Testis (tissue), 5 donors: ENCODE measurements at places on chromosomes 1 and 21. TPM values are rescaled to one million over a fixed set of nuclear protein-coding genes. Genes with fewer than 3 reads are reported as not detected.

The ATP5IF1 gene
- 345 TPM for total RNA-seq

The STRIP1 gene
- total RNA-seq = 103 TPM

The S100B gene
- total RNA-seq = 7.4 TPM

The BCAS2 gene
- 47.7 TPM for total RNA-seq

The TNFRSF18 gene
- not detected for total RNA-seq

The LENEP gene
- total RNA-seq = not detected

The MMEL1 gene
- 18.8 TPM for total RNA-seq

The FCAMR gene
- total RNA-seq = 0.31 TPM

The CYYR1 gene
- 4.4 TPM for total RNA-seq

The KCNK1 gene
- total RNA-seq = 1.8 TPM

The PRMT6 gene
- total RNA-seq = 26.0 TPM
